ENCODE measurements at places on chromosomes 4 and X.

- DNase-seq = no peak
Measured at GRCh38 chrX:14355556-14355955, 173.8 kb upstream of the GLRA2 start.

DNA sequence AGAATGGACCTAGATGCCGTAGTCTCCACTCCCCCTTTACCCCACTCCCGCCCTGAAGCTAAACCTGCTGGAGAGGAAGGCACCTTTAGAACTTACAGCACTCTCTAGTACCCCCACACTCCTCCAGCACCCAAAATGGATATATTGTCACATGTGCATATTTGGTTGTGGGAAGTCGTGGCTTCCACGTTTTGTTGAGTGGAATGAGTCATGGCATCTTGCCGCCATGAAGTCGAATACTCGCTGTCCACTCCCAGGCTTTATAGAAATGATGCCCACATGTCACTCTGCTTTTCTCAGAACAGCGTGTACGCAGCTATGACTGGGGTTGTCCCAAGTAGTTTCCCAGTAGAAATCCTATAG lies 545 bp downstream of the ABCE1 start:
- peak; percentile 8 for DNase-seq

DNA sequence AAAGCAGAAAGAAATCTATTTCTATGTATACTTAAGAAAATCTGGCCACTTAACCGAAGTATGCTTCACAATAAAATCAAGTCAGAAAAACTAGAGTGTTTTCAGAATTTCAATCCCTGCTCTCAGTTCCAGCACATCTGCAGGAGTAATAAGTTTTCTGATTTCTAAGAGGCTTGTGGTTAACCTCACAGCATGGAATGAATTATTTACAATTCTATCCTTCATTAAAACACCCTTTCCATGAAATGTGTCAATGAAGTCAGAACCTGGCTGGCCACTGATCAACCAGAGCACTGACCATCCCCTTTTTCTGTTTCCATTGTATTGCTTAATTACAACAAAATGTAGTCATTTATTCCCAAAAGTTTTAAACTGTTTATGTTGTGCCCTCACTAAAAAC lies 781.4 kb upstream of the INTU start:
- no peak for DNase-seq

DNA sequence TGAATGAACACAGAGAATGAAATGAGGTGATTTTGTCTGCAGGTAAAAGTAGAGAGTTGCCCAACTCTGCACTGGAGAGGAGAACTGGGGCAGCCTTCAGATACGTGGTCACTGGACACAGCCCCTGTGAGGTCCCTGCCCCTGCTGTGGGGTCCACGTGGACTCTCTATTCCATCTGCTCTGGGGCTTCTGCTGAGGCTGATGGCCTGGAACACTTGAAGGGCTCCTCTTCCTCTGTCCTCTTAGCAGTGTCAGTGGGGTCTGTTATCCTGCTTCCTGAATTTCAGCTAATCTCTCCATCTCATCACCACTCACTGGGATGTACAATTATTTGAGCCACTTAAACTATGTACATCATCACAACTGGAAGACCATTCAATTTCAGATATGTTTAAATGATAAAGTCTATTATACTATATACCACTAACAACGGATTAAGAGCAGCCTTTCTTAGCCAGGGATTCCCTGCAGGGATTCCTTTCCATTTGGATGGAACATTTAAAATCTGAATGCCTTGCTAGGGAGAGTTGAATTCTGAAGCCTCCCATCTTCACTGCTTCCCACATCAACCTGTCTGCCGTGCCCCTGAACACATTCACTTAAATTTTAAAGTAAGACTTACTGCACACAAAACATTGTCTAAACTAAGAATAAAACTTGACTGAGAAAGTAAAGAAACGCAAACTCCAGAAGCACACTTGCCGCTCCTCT lies 74.0 kb downstream of the CC2D2A start:
- no peak for DNase-seq

DNA sequence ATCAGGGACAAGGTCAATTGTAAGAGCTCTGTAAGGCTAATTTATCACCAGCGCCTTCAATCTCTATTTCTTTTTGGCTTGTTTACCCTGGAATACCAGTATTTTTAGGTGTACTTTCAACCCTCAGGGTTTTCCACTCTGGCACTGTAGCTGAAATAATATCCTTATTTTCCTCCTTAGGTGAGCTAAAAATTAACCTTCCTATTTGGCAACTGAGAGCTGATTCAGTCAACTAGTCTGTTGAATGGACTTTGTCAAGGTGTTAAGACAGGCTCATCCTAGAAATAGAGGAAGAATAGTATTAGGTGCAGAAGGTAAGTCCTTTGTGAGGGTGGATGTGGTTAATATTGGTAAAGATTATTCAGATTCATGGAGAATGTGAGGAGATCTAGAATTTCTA lies 101.3 kb upstream of the BANK1 start:
- no peak for DNase-seq

DNA sequence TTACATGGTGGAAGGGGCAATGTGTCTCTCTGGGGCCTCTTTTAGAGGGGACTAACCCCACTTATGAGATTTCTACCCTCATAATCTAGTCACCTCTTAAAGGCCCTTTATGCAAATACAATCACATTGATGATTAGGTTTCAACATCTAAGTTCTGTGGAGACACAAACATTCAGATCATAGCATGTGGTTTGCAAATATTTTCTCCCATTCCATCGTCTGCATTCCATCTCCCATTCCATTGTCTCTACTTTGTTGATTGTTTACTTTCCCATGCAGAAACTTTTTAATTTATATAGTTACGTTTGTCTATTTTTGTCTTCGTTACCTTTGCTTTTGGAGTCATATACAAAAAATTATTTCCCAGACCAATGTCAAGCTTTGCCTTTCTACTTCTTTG lies 927.5 kb upstream of the INTU start:
- DNase-seq = no peak

- no peak for DNase-seq
Measured at GRCh38 chr4:14790494-14790893, 211.8 kb upstream of the CPEB2 start.

DNA sequence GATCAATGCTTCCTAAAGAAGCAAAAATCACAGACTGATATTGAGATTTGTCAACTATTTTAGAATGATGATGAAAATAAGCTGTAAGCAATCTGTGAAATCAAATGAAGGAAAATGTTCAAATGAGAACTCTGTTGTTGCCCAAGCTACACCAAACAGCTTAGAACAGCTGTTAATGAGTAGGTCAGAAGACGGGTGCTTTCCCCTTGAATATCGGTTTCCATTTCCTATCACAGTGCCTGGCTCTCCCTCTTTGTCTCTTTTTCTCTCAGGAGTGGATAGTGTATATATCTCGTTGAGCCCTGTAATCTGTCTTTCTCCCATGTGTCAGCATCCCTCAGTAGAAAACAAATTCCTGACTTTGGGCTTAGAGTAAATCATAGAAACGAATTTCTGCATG lies 1592.9 kb upstream of the TENM3 start:
- DNase-seq = no peak

DNA sequence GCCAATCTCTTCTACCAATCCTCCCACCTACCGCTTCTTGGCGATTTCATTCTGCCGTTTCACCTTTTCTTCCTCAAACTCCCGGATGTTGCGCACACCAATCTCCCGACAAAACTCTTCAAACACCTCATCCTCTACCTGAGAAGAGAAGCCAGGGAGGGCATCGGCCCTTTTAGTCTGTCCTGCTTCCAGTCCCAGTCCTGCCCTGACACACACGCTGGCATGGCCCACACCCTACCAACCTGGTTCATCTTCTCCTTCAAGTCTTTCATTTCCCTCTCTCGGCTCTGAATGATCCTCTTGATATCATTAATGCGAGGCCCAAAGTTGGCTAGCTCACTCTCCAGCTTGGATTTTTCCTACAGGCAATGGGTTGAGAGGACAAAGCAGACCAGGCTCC lies 18.9 kb downstream of the SMC1A start:
- DNase-seq = no peak

DNA sequence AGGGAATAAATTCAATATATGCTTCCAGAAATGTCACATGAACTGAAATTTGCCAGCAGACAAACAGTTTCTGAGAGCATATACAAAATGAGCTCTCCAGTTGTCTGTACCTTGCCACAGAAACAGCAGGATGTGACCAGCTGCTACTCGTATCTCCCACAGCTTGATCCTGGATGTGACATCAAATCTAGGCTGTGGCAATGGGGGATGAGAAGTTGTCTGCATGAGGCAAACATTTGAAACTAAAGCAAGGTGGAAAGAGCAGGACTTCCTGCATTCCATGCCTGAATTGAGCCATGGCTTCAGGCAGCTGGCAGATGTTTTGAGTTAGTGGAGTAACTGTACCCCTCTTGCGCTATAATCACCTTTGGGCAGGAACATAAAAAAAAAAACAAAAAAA lies 1724.0 kb downstream of the RPA4 start:
- no peak for DNase-seq

DNA sequence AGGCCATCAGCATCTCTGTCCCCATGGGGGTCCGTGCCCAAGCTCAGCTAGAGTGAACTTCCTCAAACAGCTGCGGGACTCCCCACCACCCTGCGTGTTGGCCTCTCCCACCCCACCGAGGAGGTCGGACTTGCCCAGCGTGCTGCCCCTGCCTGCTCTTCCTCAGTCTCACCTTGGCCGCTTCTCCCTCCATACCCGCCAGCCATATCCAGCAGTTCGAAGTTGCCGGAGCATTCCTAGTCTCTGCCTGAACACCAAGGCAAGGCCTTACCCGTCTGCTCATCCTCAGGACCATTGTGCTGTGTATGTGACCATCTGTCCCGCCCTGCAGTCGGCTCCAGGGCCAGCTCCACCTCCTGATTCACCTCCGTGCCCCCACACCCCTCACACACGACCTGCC lies 84.5 kb downstream of the WFS1 start:
- no peak for DNase-seq

GRCh38 chr4:13938299-13938698 lies 310.8 kb upstream of the BOD1L1 start:
- no peak for DNase-seq

DNA sequence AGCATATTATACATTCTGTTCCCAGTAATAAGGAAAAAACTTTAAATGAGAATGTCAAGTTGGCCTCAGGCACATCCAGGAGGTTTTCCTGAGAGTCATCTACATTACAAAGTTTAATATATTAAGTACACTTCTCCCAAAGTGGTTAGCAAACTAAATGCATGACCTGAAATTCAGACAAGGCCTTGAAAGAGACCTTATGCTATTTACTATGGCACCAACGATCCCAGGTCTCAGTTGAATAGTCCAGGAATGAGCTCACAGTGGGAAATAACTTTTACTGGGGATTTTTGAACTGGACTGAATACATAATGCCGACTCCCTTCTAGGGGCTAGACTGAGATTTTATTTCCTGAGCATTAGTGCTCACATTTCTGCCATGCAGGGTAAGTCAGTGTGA lies 1577.5 kb upstream of the PCDH7 start:
- DNase-seq = no peak

DNA sequence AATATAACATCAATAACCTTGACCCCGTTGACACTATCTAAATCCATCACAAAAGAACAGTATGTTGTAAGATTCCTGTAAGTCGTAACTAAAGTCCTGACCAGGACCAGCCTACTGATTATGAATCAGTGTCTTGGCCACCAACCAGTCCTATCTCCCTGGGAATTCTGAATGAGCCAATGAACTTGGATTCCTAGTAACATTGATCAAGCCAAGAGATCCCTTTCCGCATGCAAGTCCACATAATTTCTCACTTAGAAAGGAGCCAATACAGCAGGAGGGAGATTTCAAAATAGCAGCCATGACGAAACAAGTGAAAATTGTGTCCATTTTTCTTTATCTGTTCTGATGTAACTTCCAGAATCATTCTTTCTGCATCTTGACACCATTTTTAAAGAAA lies 9.5 kb downstream of the XPNPEP2 start:
- DNase-seq = no peak

GRCh38 chr4:136562834-136563233 lies 969.5 kb downstream of the PCDH18 start:
- DNase-seq = no peak

DNA sequence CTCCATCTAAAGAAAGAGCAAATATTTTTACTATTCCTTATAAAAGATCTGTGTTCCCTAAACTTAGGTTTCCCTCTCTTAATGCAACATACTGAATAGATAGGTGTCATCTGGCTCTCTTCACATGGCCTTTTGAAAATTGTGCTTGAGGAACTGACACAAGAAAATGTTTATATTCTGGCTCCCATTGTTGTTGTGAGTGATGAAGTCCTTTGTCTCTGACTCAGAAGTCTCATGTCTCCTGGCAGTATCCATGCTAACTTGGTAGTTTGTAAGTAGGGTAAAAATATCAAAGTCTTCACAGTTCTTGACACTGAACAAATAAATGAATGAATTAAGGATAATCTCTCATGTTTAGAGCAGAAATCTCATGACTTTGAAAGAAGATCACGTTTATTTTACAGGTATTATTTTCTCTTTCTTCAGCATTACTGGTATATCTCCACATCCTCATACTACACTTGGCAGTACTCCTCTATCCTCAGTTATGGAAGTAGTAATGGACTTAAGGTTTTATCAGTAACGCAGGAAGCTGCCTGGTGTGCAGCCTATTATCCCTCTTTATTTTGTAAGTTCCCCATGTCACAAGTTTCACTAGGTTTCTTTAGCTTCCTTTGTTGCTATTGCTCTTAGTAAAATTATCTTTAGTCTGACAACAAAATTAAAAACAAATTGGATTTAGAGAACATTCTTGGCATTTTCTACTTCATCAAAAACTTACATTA lies 14.2 kb upstream of the PABPC4L start:
- no peak for DNase-seq

DNA sequence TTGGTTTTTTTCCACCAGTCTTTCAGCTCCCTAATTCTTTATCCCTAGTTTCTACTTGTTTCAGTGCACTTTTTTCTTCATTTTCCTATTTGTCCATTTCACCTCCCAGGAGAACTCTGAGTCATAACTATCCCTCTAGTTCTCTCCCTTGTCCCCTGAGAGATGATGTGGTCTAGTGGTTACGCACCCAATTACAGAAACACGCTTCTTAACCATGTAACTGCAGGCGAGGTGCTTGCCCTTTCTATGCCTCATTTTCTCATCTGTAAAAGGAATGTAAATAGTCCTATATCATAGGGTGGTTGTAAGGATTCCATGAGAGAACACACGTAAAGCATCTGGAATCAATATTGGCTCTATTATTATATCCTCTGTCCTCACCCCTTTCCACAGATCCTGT lies 8.8 kb upstream of the GRPR start:
- DNase-seq = no peak

GRCh38 chr4:11301075-11301660 lies 127.5 kb downstream of the HS3ST1 start:
- DNase-seq = no peak

DNA sequence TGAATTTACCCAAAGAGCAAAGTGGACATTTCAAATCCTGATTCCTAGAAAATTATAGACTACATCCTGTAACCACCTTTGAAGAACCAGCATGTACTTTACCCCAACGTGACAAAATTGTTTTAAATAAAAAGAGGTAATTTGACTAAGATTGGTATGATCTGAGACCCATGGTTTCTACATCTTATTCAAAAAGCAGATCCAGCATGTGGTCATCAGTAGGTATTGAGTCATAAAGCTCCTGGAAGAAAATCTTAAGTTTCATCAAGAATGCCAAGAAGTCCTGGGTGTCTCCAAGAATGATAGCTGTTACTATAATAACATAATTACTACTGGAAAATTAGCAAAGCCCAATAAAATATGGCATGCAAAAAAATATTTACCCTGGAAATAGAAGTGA lies 61.8 kb downstream of the NFKB1 start:
- DNase-seq = no peak

- DNase-seq = no peak
Measured at GRCh38 chr4:46386570-46386969, 3.4 kb downstream of the GABRA2 start.
